Stimulated activated CD8-positive, alpha-beta memory T cell treated with anti-CD3 and anti-CD28 coated beads, Interleukin-4, amount 100 ng/mL, for 24 hours (primary cell): ENCODE measurements at places on chromosomes 6 and 20.

- DNase-seq = peak; percentile 78
Measured at GRCh38 chr6:30325150-30325872, 1.4 kb upstream of the TRIM39 start.

- no peak for DNase-seq
Measured at GRCh38 chr6:89239338-89239737, 22.2 kb upstream of the GABRR1 start.

- DNase-seq = no peak
Measured at GRCh38 chr6:138541823-138542481, 42.7 kb upstream of the NHSL1 start.

DNA sequence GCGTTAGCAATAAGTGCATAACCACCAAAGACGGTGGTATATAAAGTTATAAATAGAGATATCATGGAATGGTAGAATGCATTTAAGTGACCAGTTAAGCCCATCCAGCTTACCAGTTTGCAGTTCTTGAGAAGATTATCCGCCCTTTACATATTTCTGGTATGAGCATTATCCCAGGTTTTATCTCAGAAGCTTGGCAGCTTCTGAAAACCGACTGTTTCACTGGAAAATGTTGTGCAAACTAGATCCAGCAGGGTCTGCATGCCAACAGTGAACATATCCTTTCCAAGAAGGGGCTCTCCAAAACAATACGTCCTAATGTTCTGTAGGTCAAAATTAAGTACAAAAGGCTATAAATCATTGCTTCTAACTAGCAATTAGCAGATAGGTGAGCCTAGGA, 29.5 kb upstream of the SHLD1 start:
- DNase-seq = no peak

DNA sequence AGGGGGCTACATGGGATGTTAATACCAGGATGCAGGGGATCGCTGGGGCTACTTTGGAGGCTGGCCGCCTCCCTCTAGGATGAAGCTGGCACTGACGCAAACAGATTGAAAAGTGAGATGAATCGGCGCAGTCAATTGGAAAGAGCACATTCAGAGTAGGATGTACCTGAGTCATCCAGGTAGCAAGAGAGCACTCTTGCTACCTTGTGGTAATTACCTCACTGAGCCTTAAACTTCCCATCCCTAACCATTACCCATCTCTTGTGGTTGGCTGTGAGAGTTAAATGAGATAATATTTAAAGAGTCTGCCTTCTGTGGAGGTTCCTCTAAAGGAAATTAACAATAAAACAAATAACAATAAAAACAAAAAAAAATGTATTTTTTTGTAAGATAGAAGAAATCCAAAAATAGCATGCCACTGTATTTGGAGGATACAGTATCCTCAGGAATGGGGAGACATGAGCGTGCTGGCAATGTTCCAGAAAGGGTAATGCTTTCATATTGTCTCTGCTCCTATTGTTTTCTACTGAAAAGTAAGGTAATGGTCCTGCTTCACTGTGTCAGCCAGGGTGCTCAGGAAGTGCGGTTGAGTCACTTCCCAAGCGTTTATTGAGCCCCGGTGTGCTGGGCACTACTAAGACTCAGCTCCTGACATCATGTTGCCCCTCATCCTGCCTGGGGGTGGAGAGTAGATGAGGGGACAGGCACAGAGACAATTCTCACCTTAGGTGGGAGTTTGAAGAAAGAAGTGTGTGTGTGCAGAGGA, 301.1 kb downstream of the EYA4 start:
- DNase-seq = no peak

- no peak for DNase-seq
Measured at GRCh38 chr6:49939993-49940498, 23.9 kb downstream of the DEFB114 start.

GRCh38 chr6:90218959-90219208, 77.8 kb downstream of the BACH2 start:
- no peak for DNase-seq

GRCh38 chr20:24646321-24646720, 176.9 kb downstream of the SYNDIG1 start:
- DNase-seq = no peak

GRCh38 chr6:147341486-147341885, 137.3 kb downstream of the STXBP5 start:
- DNase-seq = no peak

GRCh38 chr6:139722530-139722929, 348.1 kb upstream of the CITED2 start:
- DNase-seq = no peak

GRCh38 chr6:4817551-4817950, 41.3 kb downstream of the CDYL start:
- DNase-seq = no peak

DNA sequence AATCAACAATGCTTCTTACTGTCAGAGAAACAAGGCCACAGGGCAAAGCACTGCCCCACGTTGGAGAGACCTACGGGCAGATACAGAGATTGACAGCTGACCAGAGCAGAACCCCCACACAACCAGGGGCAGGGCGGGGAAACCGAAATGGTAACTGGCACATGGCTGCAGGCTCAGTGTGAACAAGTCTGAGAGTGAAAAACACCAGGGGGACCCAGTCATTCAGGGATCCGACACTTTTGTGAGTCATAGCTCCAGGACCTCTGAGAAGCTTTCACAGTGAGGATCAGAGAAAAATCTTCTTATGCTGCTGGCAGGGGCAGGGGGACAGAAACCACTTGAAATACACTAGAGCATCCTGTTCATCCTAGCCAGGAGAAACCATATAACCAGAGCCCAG, 254.2 kb downstream of the C6orf118 start:
- DNase-seq = no peak

GRCh38 chr6:35919827-35920751, 809 bp downstream of the SRPK1 start:
- DNase-seq = peak; percentile 21

GRCh38 chr20:62736026-62736406, 27.4 kb downstream of the NTSR1 start:
- DNase-seq = no peak

DNA sequence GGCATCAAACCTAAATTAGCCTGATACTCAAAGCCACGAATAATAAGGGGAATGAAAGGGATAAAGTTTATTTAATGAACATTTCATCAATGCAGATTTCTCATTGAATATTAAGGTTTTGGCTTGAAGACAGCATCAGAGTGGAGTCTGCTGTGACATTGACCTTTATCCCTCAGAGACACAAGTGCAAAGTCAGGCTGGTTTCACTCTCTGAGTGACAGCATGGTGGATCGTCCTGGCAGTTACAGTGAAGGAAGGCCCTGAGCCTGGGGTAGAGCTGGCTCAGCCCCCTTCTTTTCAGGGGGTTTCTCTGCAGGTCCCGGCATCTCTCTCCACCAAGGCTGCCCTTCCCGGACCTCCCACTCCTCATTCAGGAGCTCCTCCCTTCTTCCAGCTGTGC, 503.1 kb downstream of the PREX1 start:
- no peak for DNase-seq
